ENCODE measurements at places on chromosomes 7 and 10. TPM values are rescaled to one million over a fixed set of nuclear protein-coding genes. Genes with fewer than 3 reads are reported as not detected.

The OR13A1 gene
- total RNA-seq, result not detected

The SEC31B gene
- 1.6 TPM for total RNA-seq

The WEE2 gene
- not detected for total RNA-seq

The MARCHF5 gene
- 16.8 TPM for total RNA-seq

The LIPN gene
- total RNA-seq, result not detected

The SNCG gene
- not detected for total RNA-seq

The ZC3HAV1 gene
- 43.4 TPM for total RNA-seq

The ABCA13 gene
- 0.71 TPM for total RNA-seq

The MUC12 gene
- total RNA-seq, result 2.9 TPM

The KLF14 gene
- total RNA-seq, result not detected

The BICC1 gene
- 64.6 TPM for total RNA-seq

The CREB3L2 gene
- total RNA-seq, result 30.9 TPM

The AKR1C8 gene
- total RNA-seq, result 0.21 TPM

- DNase-seq, result no peak
Observed at GRCh38 chr7:132743974-132744373, 167.7 kb upstream of the PLXNA4 start.

DNA sequence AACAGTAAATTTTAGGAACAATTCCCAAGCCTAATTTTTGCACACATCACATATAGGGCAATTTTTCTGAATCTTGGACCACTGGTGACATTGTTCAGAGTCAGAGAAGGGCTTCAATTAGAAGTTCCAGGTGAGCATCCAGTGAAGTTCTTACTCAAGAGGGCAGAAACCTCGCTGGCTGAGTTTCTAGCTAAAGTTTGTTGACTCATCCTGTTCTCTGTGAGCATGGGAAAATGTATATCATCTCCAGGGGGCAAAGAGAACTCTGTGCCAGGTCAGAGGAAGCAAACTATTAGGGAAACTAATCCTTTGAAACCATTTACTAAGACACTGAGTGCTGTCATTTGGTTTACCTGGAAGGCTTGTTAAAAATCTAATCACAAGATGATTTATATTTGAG lies 695.6 kb upstream of the IGFBP3 start:
- no peak for DNase-seq

DNA sequence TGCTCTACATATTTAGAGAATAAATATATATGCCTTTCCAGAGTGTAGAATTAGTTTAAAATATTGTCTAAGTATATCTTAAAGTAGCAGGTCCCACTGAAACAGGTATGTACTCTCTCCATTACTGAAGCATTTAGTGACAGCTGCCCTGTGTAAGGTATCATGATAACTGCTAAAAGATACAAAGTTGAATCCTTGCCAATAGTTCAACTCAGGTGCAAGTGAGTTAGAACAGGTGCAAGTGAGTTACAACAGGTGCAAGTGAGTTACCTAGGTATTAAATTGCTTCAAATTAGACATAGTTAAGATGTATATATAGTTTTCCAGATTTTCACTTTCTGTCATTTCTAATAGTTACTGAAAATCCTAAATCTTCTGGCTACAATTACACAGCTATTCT lies 119.1 kb downstream of the CNOT4 start:
- DNase-seq, result no peak

DNA sequence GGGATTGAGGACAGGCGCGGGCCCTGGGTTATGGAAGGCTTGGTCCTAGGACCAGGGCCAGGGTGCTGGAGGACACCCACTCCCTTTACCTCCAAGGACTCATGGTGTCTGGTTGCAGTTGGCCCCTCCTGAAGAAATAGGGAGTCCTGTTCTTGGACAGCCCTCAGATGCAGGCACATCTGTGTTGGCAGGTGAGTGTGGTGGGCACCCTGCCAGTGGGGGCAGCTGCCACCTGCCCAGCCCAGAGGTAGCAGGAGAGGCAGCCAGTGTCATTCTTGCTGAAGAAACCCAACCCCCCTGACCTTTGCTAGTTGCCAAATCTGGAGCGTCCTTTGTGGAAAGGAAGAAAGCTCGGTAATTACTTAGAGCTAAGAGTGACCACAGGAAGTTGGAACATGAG lies 8.3 kb downstream of the GALNT17 start:
- DNase-seq, result no peak

GRCh38 chr7:115004121-115004520 lies 82.2 kb downstream of the MDFIC start:
- DNase-seq, result no peak

DNA sequence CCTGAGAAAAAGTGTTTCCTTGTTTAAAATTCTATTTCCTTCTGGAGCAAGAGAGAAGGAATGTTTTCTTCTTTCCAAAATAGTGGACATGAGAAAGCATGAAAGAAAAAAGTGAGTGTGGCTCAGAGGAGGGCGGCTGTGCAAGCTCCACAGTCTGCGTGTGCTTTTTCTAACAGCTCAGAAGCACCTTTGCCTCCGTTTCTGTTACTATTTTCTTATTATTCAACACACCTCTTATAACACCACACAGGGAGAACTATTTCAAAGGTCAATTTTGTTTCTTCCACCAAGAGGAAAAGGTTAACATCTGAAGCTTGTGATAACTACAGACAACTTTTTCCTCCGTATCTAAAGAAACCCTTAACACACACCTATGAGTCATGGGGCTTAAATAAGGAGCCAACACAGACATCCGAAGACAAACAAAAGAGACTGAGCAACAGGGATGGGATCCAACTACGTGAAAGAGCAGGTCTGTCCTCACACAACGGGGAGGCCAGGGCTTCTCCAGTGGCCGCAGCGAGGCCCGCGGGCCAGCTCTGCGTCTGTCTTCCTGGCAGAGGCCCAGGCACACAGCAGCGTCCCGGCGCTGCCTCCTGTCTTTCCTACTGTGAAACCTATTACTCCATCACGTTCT lies 36.2 kb upstream of the NCAPG2 start:
- DNase-seq, result no peak

- DNase-seq, result peak; percentile 7
Observed at GRCh38 chr7:103989785-103990767, 618 bp upstream of the RELN start.

- DNase-seq, result no peak
Observed at GRCh38 chr10:131819241-131820072, 81.4 kb upstream of the PPP2R2D start.

DNA sequence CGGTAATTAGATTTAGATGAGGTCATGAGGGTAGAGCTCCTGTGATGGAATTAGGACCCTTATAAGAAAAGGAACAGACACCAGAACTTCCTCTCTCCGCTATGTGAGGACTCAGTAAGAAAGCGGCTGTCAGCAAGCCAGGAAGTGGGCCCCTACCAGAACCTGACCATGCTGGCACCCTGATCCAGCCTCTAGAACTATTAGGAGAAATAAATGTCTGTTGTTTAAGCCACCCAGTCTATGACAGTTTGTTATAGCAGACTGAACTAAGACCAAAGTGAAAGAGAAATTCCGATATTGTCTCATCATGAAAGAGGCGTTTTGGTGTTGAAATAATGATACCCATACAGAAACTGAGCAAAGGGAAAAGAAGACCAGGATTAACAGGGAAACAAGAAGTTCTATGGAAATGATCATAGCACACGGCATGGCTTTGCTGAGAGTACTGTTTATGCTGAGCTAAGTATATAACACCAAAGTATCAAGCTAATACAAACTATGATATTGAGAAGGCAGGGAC lies 9.2 kb downstream of the CLEC2L start:
- no peak for DNase-seq

DNA sequence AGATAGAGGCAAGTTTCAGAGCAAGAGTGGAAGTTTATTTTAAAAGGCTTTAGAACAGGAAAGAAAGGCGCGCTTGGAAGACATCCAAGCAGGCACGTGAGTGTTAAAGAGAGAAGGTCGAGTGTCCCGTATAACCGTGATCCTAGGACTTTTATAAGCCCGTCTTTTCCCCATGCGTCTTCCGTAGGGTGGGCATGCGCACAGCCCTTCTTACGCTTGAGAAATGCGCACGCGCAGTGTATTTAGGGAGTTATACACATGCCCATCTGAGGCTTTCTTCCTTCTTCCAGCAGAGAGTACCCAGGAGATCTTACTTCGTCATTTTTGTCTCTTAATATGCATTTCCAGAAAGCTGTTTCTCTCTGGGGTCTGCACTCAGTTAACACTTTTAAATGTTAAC lies 52.4 kb downstream of the CALD1 start:
- DNase-seq, result no peak

DNA sequence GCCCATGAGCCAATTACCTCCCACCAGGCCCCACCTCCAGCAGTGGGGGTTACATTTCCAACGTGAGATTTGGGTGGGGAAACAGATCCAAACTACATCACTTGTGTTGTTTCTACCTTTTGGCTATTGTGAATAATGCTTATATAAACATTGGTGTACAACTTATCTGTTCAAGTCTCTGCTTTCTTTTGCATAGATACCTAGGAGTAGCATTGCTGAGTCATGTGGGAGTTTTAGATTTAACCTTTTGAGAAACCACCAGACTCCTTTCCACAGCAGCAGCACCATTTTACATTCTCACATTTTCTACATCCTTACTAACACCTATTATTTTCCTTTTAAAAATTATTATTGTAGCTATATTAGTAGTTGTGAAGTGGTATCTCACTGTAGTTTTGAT lies 14.4 kb upstream of the FRA10AC1 start:
- no peak for DNase-seq

DNA sequence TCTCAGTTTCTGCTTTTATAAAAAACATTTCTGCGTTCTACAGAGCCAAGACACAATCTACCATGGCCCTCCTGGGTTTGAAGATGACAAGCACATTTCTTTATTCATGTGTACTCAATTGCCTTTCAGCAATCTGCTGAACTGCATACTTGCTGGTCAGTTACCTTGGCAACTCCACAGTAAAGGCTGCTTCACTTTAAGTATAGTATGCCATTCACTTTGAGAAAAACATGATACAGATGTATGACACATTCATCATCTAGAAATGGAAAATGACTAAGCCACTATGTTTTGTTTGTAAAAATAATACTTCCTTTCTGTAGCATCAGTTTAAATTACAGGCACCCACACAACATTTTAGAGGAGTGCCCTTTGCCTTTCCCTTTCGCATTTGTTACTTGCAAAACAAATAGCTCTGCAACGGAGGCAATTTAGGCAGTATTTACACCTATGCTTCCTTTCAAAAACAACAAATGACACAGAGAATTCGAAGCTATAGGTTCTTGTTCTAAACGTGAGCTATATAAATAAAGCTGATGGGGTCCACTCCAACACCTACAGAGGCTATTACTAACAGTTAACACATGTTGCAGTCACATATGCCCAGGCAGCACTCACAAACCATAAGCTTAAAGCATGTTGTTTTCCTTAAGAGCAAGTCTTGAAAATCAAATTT lies 23.5 kb downstream of the SGCE start:
- DNase-seq, result peak; percentile 49

- DNase-seq, result no peak
Observed at GRCh38 chr7:25632616-25633015, 404.3 kb upstream of the NPVF start.

GRCh38 chr7:138097064-138097741 lies 20.9 kb downstream of the AKR1D1 start:
- DNase-seq, result no peak

GRCh38 chr7:90839727-90840291 lies 243.7 kb downstream of the CDK14 start:
- DNase-seq, result no peak

DNA sequence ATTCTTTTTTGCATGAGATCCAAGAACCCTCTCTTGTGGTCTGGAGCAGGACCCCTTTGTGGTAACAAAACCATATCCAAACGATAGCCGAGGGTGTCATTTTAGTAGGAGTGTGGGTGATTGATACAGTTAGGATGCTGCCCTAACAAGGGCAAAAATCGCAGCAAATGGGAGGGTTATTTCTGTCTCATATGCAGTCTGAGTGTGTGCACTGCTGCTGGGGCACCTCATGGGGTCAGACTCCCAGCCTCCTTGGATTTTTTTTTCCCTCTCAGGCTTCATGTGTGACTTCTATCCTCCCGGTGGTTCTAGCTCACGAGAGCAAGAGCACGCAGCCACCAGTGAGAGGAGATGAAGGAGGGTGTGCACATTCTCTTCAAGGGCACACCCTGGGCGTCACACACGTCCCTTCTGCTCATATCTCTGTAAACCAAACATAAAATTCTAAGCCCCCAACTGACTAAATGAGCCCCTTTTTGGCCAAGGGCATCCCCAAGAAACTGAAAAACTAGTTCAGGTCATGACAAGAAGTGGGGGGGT lies 28.6 kb upstream of the IL15RA start:
- no peak for DNase-seq

- no peak for DNase-seq
Observed at GRCh38 chr7:6477318-6477660, 29.5 kb upstream of the DAGLB start.

DNA sequence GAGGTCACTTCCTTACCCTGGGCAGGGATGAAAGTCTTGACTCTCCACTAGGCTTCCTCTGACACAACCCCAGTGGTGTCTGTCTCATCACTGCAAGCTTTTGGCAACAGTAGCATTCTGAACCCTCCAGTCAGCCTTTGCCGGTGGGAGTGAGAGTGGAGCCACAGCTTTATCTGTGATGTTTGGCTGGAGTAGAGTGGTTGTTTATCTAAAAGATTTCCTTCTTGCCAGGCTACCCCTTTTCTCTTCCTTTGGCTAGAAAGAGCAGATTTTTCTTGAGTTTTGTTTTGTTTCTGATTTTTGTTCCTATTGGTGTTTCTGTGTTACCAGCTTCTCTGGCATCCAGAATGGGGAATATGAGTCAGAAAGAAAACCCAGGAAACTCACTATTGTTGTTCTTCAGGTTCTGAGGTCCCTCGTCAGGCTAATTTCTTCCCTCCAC lies 98.9 kb upstream of the KIF5B start:
- DNase-seq, result no peak

GRCh38 chr10:12198156-12198555 lies 2.2 kb downstream of the CDC123 start:
- DNase-seq, result no peak

DNA sequence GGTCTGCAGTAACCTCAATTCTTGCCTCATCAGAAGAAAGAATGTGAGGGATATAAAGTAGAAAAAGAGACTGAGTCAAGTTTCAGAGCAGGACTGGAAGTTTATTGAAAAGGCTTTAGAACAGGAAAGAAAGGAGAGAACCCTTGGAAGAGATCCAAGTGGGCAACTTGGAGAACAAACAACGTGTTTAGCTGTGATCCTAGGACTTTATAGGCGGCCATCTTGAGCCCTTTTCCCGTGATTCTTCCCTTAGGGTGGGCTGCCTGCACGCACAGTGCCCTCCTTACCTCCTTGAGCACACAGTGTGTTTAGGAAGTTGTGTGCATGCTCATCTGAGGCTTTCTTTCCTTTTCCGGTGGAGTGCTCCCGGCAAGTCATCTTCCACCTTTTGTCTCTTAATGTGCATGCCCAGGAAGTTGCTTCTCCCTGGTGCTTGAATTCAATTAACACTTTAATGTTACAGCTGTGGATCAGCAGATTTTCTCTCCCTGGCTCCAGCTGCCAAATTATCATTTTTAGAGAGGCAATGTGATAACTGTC lies 59.8 kb downstream of the ENTPD1 start:
- no peak for DNase-seq

All from kidney epithelial cell (primary cell).